ENCODE measurements at places on chromosomes 12 and 14.
A peak's percentile ranks its signal among the peaks of the same experiment; 100 is the strongest.

DNA sequence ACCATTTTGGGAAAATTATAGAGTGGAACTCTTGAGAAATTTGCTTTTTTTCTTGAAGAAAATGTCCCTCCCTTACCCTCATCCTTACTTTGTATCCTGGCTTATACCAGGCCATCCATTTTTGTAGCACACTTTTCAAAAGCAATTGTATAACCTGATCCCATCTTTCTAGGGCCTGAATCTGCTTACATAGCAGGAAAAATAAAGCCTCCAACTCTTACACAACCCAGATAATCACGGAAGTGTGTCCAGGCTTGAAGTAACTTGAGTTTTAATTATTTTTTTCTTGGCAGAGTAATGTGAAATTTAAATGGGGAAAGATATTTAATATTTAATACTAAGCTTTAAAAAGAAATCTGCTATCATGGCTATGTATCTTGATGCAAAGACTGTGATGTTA, 23.0 kb downstream of the SERPINA3 start:
- no peak for DNase-seq

DNA sequence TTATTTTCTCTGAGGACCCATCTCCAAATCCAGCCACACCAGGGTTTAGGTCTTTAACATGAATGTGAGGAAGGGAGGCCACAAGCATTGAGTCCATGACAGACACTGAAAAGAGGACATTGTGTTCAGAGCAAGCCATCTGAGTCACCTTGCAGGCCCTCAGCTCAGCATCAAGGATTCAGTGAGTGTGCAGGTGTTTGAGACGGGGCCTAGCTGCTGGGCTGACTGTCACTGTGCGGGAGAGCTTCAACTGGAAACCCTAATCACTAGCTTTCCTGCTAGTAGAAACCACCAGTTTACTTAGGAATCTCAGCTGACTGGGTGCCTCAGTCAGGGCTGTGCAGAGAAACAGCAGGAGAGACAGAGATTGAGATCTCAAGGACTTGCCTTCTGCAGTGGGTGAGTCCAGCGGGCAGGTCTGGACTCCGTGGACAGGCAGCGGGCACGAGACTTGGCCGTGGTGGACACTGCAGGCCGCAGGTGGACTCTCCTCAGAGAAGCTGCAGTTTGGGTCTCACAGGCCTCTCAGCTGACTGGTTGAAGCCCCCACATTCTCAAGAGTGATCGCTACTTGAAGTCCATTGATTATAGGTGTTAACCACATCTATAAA, 86.1 kb upstream of the DYNC1H1 start:
- DNase-seq: no peak

DNA sequence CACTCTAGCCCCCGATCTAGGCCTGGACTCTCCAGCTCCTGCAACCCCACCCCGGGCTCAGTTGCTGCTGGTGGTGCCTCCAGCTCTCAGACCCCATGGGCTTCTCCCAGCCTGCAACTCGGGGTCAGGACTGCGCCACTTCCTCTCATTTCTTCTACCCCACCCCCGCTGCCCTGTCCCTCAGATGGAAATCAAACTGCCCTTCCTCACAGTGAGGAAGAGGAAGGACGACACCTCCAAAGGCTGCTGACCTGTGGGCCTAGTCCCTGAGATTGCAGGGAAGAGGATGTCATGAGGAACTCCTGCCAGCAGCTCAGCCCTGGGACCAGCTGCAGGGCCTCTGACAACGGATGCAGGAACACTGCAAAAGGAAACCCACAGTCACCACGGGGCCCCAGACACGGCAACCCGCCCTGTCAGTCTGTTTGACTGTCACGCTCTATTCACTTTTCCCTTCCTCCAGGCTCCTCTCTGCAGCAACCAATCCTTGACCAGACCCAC, 29.3 kb upstream of the PNMA1 start:
- no peak for DNase-seq

GRCh38 chr12:22880807-22881206, 255.8 kb downstream of the ETNK1 start:
- no peak for DNase-seq

DNA sequence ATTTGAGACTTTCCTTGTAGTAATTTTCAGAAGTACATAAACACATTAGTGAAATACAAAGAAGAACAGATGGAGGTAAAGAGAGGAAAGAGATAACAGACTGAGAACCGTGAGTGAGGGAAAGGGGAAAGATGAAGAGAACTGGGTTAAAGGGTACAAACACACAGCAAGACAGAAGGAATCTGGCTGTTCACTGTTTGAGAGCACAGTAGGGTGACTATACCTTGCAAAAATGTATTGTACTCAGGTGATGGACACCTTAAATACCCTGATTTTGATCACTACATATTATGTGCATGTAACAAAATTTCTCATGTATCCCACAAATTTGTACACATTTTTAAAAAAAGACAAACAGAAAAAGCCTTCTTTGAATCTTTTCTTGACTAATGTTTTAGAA, 2.7 kb upstream of the TRHDE start:
- DNase-seq: no peak

DNA sequence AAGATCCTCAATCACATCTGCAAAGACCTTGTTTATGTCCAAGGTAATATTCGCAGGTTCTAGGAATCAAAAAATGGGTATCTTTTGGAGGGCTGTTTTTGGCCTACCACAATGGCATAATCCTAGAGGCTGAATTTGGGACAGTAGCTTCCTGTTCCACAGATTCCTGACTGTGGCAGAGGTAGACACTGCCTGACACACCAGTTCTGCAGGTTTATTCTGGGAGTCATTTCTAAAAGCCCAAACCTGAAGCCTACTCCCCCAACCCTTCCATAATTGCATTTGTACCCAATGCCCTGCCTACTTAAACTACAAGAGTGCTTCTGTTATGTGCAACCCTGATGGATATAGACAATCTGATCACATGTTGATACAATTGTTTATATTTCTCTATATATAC, 378.9 kb downstream of the PCNX1 start:
- DNase-seq: no peak

GRCh38 chr12:82832096-82832495, 145.4 kb downstream of the TMTC2 start:
- DNase-seq: no peak

DNA sequence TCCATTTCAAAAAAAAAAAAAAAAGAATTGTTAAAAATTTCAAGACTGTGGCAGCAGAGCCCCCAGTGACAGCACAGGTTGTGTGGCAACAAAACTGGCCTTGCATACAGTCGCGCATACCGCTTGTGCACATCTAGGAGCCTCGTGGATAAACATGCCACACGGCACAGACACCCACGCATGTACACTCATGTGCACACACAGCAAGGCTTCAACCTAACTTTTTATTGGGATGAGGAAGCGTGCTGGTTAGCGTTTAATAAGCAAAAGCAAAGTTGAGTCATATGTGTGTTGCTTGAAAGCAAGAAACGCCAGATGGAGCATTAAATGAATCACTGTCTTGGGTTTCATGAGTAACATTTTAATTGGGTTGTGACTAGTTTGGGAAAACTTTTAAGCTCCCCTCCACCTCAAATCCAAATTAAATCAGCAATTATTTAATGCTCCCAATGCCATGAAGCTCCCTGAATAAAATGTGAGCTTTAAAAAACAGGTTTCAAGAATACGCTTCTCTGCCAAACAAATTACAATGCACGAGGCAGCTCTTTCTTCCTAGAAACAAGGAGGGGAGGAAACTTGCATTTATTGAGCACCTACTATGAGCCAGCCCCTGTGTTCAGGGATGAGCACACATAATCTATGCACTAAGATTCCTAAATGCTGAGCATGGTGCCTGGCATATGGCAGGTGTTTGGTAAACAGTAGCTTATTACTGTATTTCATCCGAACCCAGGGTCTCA, 35.7 kb upstream of the EML1 start:
- peak; percentile 88 for DNase-seq

DNA sequence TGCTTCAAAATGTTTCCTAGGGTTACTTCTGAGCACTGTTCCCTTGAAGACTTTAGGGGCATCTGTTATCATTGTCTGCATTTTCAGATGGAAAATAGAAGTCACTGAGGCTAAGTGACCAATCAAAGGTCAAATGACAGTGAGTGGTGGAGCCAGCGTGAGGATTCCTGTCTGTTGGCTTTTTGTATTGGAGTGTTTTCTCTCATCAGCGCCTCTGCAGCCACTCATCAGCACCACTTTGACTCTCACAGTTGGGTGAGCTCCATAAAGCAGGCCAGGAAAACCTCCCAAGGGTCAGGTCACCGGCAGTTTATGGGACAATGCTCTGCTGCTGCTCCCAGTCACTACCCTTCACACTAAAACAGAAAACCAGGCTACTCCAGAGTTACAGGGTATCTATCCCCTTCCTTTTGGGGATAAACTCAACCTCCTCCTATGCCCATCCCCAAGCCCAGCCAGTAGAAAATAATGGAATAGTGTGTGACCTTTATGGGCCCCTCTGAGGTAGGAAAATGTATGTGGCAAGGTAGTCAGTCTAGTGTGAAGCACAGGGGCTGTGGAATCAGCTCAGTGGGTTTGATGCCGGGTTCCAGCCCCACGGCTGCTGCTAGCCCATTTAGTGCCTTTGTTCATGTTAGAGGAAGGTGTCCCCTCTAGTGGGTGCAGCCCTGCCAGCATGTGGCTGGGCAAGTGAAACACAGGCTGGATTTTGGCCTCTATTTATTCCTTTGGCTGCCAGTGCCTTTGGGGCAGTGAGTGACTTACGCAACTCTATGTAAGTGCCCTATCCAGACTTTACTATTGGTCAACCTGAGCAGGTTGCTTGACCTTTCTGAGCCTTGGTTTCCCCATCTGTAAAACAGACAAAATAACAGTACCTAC, 133.8 kb upstream of the CPM start:
- no peak for DNase-seq

- DNase-seq: no peak
Measured at GRCh38 chr12:20528208-20528607, 159.9 kb downstream of the PDE3A start.

DNA sequence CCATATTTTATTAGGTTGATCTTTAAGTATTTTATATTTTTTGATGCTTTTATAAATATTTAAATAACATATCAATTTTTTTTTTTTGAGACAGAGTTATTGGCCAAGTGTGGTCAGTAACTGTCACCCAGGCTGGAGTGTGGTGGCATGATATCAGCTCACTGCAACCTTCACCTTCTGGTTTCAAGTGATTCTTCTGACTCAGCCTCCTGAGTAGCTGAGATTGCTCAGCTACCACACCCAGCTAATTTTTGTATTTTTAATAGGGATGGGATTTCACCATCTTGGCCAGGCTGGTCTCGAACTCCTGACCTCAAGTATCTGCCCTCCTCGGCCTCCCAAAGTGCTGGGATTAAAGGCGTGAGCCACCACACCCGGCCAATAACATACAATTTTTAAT, 71.1 kb downstream of the FUT8 start:
- no peak for DNase-seq

- DNase-seq: no peak
Measured at GRCh38 chr14:101977311-101978071, 13.1 kb downstream of the DYNC1H1 start.

GRCh38 chr12:31234955-31235867, 90.7 kb downstream of the SINHCAF start:
- DNase-seq: peak; percentile 64

DNA sequence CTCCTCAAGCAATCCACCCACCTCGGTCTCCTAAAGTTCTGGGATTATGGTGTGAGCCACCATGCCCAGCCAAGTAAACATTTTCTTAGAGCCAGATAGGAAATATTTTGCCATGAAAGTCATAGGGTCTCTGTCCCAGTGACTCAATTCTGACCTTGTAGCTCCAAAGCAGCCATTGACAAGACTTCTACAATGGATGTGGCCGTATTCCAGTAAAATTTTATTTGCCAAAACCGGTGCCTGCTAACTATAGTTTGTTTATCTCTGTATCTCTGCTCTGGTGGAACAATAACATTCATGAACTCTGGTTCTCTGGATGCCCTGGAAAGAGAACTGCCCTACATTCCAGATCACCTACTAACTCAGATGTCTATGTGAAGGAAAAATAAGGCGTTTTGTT, 54.6 kb upstream of the USP44 start:
- no peak for DNase-seq

Data from H4 (cell line).